ENCODE measurements at places on chromosomes 2 and 18.

GRCh38 chr2:240480834-240481623 lies 45.6 kb downstream of the GPC1 start:
- no peak for DNase-seq

DNA sequence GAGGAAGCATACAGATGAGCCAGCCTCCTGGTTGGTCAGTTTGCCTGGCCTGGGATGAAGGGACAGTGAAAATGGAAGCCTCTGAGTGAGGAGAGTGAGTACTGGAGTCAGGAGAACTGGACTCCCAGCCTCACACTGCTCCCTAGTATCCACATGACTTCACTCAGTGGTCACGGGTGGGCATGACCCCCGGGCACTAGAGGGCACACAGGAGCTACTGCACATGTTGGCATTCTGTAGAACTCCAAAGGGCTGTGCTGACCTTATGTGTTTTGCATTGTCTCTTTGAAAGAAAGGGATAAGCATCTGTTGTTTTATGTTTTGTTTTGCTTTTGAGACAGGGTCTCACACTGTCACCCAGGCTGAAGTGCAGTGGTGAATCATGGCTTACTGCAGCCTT lies 23.7 kb downstream of the NCAPH start:
- DNase-seq, result no peak

GRCh38 chr18:77517901-77518300 lies 268.3 kb downstream of the GALR1 start:
- DNase-seq, result no peak

- no peak for DNase-seq
Measured at GRCh38 chr18:55250768-55251173, 291.5 kb upstream of the CCDC68 start.

GRCh38 chr2:239002954-239003623 lies 155.2 kb downstream of the TWIST2 start:
- no peak for DNase-seq

- peak; percentile 22 for DNase-seq
Measured at GRCh38 chr18:69469444-69469919, 68.8 kb downstream of the DOK6 start.

GRCh38 chr2:172039011-172039704 lies 39.4 kb downstream of the METAP1D start:
- no peak for DNase-seq
